ENCODE measurements at places on chromosomes 7 and 10.

GRCh38 chr7:12328888-12329770 is 74.5 kb downstream of the VWDE start:
- DNase-seq, result no peak

- DNase-seq, result no peak
Measured at GRCh38 chr10:88670497-88670896, 6.3 kb downstream of the LIPF start.

DNA sequence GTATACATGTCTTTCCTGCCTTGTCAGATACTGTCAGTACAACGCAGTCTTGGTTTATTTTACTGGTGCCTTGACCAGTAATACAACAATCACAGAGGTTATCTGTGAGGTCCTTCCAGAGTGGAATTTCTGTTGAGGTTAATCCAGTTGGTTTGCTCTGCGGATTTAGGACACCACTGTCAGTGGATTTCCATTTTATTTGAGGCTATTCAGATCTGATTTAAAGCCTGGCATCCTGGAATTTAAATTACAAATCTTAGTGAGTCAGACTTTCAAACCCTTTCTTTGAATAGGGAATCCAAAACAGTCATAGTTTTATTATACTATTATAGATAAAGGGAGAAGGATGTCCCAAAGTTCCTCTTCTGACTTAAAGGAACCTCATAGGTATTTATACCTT is 40.5 kb downstream of the ANLN start:
- no peak for DNase-seq

DNA sequence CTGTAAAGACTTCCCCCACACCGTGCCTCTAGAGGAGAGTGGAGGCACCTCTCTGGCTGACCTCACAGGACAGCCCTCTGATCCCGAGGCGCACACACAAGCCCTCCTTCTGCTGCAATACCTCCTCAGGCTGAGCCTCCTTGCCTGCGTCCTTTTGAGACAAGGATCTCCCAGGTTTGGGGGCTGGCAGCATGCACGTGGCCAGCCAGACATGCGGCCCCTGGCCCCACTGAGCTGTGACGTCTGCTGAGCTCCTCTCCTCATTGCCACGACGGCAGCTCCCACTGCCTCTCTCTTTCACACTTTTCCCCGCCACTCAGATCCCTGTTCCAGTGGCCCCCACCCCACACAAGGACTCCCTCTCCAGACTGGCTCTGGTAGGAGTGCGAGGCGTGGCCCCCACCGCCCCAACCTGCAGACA is 12.2 kb upstream of the DNAAF5 start:
- DNase-seq, result no peak

- DNase-seq, result no peak
Measured at GRCh38 chr10:89853781-89854191, 152.4 kb downstream of the KIF20B start.

DNA sequence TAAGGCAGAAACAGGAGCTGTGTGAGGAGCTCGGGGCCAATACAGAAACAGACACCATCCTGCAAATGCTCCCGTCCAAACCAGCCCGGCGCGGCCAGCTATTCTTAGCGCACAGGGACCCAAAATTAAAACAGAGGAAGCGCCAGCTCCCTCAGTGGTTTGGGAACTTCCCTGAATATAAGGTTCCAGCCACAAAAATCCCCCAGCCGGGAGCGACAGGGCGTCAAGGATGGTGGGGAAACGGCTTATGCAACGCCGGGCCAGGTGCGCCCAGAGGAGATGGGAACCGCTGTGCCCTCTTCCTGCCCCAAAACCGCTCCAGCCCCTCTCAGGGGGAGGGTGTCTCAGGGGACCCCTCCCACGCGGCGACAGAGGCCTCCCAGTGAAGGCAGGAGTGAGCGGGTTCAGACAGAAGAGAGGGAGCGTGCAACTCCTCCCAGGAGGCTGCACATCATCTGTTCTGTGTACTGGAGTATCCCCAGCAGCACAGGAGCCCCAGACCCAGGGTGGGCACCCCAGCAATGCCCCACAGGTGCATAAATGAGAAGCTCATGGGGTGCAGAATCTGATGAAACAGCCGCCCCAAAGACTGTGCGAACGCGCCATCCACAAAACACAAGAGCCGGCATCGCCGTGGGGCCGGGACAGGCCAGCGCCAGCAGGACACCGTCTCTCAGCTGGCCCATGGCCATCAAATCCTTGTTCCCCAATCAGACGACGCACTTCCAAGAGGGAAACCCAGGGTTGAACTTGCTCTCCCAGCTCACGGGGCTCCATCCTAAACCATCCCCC is 73.9 kb upstream of the PDGFA start:
- DNase-seq, result no peak

GRCh38 chr10:46312953-46313352 is 26.2 kb downstream of the ANTXRL start:
- DNase-seq, result no peak

DNA sequence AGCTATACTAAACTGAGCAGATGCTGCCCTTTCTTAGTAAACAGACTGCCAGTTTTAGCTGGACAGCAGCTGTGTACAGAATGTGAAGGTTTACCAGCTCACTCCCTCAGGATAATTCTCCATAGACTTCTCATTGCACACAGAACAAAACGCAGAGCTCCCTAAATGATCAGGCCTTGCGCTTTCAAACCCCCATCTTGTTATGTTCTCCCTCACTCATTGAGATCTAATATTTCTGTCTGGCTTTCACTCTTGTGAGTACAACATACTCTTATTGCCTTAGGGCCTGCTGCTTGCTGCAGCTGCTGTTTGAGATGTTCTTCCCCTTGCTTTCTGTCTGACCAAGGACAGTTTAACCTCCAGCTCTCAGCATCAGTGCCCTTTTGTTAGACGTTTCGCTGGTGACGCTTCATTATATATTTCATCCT is 17.3 kb downstream of the VWDE start:
- no peak for DNase-seq

DNA sequence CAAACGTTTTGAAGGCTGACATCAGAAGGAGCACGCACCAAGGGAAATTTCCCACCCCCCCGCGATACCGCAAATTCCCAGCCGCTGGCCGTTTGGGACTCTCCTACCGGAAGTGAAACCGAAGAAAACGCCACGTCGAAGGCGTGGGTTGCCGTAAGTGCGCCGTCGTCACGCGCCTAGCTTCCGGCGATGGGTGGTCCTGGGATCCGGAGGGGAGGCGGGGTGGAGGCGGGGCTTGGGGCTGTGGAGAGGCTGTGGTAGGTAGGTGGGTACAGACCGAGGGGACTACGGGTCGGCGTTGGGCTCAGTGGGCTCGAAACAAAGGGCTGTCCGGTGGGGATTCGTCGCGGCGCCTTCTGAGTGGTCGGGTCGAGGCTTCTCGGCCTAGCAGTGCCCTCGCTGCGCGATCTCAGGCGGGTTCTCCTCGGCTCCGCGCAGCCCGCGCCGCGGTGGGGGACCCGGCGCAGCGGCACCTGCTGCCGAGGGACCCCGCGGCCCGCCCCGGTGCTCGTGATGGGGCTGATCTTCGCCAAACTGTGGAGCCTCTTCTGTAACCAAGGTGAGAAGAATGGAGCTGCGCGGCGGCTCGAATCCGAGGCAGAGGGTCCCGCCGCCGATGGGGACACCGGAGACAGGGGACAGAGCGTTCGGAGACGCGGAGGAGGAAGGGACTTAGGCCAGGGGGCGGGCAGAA is at the start of gene ARL5B:
TSS of gene ARL5B (plus strand) at position 307 of the 694 bp plus-strand sequence. CDS start at position 514, 207 bp downstream.
- peak; percentile 97 for DNase-seq

GRCh38 chr10:30103595-30104320 is 44.4 kb upstream of the JCAD start:
- DNase-seq, result no peak

GRCh38 chr7:50119815-50120637 is 27.0 kb upstream of the ZPBP start:
- no peak for DNase-seq

- DNase-seq, result peak; percentile 51
Measured at GRCh38 chr10:24209946-24210491, 1.1 kb downstream of the KIAA1217 start.

- DNase-seq, result no peak
Measured at GRCh38 chr10:116853287-116853686, 4.0 kb downstream of the ENO4 start.

GRCh38 chr10:85651497-85651882 is 715.1 kb downstream of the GRID1 start:
- no peak for DNase-seq

GRCh38 chr10:94105226-94105625 is 111.5 kb downstream of the PLCE1 start:
- no peak for DNase-seq

GRCh38 chr10:2910656-2911055 is 156.7 kb upstream of the PFKP start:
- DNase-seq, result no peak

DNA sequence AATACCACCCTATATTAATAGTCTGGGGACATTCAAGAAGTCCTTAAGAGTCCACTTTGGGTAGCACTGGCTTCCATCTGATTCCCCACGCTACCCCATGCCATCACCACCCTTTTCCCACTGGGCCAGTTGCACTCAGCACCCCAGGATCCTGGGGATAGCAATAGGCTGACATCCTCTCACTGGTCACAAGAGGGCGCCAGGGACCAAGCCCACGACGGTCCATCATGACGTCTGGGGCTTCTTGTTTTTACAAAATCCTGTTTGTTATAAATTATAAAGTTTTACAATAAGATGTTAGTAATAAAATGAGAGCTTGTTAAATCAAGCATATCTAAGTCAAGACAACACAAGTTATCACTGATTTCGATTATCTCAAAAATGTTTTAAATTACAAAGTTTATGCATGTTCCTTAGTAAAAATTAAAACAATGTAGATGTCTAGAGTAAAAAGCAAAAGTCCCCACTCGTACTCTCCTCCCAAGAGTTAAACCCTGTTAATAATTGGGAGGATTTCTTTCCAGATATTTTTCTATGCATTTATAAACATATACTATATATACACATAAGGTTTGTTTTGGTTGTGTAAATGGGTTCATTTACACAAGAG is 15.4 kb downstream of the GPNMB start:
- DNase-seq, result peak; percentile 90

DNA sequence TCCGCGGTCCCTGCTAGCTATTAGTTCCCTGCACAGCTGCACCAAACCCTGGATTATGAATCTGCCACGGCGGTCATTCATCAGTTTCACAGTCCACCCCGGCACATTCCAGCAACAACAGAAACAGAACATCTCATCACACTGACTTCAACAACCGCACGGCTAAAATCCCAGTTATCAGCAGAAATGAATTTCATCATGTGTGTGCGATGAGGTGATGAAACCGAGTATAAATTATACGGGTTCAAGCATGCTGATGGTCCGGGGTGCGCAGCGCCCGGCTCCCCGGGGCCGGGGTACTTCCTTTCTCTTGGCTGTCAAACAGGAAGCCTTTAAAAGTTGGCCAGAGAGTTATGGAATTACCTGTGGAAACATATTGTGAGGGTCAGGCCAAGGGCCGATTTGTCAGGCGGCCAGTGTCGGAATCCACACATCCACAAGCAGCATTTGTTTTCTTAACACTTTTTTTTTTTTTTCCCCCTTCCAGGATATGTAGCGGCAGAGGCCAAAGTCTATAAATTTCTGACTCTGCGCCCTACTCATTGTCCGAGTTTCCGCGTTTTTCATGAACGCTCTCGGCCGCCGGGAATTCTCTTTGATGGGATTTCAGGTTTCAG is 420.9 kb upstream of the MGMT start:
- DNase-seq, result no peak

DNA sequence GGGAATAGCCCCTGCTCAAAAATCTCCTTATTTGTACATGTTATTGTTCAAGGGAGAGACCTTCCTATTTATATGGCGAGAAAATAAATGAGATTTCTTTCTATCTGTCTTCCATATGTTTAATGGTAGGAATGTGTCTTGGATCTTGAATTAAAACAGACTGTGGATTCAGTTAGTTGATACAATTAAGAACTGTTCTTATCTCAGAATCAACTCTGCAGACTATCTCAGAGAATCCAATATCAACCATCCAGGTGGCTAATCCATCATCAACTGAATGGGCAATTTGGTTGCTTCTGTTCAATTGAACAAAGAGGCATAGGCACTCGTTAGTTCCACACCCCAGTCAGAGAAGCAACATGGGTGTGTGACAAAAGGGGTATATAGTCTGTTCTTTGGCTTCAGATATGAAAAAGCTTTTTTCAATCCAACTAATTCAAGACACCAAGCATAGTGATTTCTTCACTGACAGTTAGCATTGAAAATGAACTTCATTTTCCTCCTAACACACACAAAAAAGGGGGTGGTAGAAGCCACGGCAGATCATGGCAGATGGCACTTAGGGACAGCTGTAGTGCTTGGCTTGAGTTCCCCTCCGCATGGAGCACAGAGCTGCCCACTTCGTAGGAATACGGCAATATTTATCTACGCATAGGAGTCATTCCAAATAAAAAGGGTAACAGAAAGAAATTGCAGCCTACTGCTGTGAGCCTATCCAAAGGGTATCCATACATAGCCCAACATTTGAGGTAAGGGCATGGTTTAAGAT is 135.9 kb downstream of the KIAA1217 start:
- no peak for DNase-seq

GRCh38 chr7:123260428-123260960 is 60.7 kb upstream of the SLC13A1 start:
- no peak for DNase-seq

- DNase-seq, result no peak
Measured at GRCh38 chr10:119688033-119688508, 36.9 kb downstream of the BAG3 start.

DNA sequence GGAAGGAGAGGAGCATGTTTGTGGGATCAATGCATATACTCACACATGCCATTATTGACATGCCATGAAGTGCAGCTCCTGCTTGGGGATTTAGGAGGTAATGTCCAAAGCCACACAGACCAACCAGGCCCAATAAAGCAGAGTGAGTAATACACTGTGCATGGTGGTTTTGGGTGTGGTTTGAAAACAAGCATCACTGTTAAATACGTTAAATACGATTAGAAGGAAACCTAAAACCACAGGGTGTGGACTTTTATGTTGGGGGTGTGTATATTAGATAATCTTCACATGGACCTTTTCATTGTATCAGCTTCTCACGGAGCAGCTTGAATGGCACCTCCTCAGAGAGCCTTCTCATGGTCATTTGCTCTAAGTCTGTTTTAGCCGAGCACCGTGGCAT is 10.4 kb upstream of the EIF3A start:
- DNase-seq, result peak; percentile 72

- peak; percentile 28 for DNase-seq
Measured at GRCh38 chr7:2181077-2181854, 51.5 kb downstream of the MAD1L1 start.

GRCh38 chr7:54596747-54597146 is 54.6 kb downstream of the VSTM2A start:
- DNase-seq, result no peak

DNA sequence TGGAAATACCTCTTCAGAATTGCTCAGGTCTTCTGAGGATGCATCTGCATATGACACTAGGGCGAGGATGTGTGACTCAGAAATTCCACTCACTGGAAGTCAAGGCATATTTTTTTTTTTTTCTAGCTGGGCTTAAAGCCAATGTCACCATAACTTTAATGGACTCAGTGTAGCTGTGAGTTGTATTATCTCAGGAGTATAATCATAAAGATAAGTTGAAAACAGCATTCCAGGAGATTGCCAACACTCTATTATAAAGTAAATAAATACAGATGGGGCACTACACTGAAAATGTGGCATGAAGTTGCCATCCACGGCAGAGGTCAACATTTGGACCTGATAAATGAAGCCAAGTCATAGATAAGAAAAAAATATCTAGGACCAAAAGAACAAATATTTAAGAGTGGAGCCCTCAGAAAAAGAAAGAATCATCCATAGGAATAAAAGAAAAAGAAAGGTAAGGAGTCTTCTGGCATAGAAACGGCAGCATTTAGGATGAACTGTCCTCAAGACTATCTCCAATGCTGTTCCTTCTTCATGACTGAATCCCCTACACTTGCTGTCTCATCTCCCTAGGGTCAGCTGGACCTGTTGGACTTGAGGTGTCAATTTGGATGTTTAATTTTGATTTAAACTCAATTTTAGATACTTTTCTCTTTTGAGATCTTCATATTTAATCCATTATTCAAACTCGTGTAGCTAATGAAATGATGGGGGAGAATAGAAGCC is 72.9 kb upstream of the CAV2 start:
- peak; percentile 58 for DNase-seq
